ENCODE measurements at places on chromosomes 1 and 21. TPM values are rescaled to one million over a fixed set of nuclear protein-coding genes. Genes with fewer than 3 reads are reported as not detected.

Gene FAM177B
- not detected for total RNA-seq

Gene C1QA
- total RNA-seq: 50.6 TPM

Gene INSRR
- total RNA-seq: 0.52 TPM

Gene LEMD1
- total RNA-seq: not detected

Gene VAMP4
- 3.7 TPM for total RNA-seq

Gene SLC26A9
- total RNA-seq: not detected

Gene CENPF
- total RNA-seq: 4.7 TPM

Gene PLA2G4A
- 5.2 TPM for total RNA-seq

Gene TNFRSF18
- total RNA-seq: 1.6 TPM
